NCI-H1436 (cell line): ENCODE measurements at places on chromosomes 12 and 14.

DNA sequence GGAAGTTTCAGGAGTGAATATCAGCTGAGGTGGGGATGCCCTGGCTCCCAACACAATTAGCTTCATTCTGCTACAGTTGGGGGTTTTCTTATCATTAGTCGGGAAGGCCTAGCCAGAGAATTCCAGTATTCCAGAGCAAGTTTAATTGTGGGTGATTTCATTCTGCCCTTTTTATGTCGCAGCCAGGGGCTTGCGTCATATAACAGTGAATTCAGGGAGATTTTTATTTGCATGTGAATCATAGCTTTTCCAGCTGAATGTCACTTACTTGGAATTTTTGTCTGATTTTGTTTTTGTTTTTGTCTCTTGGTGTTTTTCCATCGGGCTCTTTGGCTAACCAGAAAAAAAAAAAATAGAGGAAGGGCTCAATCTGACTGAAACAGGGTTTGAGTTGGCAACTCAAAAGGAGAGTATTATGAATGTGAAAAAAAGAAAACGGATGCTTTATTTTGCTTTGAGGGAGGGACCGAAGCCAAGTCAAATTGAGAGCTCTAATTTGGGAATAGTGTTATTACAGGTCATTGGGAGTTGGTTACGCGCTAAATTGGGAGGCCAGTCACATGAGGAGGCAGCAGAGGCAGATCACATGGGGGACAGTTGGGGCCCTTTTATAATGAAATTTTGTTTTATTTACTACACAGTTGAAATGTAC, 119.4 kb downstream of the SAMD4A start:
- no peak for DNase-seq

DNA sequence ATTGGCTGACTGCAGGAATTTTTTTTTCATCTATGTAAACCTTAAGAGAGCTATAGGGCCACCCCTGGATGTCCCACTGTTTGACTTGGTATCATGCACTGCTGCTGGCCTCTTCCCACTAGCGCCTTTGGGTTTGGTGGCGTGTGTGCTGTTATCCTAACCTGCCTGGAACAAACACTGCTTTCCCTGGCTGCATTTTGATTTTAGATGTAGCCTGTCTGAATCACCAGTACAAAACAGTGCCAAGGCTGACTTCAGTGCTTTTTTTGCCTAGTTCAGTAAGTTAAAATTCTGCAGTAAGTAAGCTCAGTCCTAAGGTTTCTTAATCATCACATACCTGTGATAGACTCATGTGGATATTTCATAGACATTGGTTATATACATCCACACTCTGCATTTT, 99.2 kb downstream of the EML1 start:
- no peak for DNase-seq

DNA sequence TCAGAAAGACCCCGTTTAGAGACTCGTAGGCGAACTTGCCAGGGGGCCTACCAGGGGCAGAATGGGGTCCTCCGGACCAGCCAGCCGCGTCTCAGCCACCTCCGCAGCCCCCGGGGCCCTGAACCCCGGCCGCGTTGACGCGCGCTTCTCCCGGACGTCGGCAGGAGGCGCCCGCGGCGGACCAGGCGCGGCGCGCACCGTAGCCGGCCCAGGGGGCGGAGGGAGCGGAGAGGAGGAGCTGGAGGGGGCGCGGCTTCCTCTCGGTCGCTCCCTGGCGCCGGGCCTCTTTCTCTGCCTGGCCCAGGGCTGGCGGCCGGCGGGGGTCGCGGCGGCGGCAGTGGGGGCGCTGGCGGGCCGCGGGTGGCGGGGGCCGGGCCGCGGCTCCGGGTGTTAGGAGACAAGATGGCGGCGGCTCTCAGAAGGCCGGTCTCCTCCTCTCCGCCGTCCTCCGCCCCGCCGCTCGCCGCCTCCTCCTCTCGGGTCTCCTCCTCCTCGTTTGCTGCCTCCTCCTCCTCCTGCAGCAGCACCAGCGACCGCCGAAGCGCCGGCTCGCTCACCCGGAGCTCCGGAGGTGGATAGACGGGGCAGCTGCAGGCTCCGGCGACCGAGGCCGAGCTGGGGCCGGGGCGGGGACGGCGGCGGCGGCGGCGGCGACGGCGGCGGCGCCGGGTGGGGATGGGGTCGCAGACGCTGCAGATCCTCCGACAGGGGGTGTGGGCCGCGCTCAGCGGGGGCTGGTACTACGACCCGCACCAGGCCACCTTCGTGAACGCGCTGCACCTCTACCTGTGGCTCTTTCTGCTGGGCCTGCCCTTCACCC, at the start of gene PCNX1:
TSS of gene PCNX1 (plus strand) at position 284 of the 820 bp plus-strand sequence. CDS start at position 676, 392 bp downstream.
- peak; percentile 88 for DNase-seq

GRCh38 chr12:2750185-2750584, 44.6 kb upstream of the FKBP4 start:
- no peak for DNase-seq

GRCh38 chr12:122394626-122395194, 27.8 kb downstream of the CLIP1 start:
- DNase-seq: no peak

DNA sequence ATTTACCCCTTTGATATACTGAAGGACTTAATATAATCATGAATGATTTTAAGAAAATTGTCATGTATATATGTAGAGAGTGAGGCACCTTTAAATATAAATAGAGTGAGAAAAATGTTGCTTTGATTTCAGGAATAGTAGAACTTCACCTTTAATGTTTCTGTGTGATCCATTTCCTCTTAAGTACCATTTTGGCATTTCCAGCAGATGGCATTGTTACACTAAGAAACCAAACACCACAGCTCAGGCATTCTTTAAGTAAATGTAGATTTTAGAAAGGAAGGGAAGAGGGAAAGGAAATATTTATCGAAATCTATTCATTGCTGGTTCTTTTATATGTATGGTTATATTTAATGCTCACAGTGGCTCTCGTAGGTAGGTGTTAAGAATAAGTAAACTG, 556.7 kb upstream of the FBXO33 start:
- peak; percentile 57 for DNase-seq

- DNase-seq: no peak
These were observed 85.0 kb upstream of the ARID2 start for GRCh38 chr12:45644541-45644940.

DNA sequence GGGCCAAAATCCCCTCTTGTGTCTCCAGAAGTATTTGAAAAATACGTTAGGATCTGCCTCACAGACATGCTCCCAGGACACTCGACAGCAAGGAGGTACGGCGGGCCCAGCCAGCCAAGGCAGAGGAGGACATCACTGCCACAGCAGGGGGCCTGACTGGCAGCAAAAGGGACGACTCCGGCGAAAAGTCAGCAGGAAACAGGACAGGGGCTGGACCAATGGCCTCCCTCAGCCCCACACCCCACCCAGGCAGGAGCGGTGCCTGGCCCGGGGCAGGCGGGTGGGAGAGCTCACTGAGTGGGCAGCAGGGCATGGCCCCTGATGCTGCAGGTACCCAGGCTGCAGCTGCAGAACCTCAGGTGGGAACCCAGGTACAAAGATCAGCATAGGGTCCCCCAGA, 17.8 kb downstream of the BRF1 start:
- DNase-seq: no peak

DNA sequence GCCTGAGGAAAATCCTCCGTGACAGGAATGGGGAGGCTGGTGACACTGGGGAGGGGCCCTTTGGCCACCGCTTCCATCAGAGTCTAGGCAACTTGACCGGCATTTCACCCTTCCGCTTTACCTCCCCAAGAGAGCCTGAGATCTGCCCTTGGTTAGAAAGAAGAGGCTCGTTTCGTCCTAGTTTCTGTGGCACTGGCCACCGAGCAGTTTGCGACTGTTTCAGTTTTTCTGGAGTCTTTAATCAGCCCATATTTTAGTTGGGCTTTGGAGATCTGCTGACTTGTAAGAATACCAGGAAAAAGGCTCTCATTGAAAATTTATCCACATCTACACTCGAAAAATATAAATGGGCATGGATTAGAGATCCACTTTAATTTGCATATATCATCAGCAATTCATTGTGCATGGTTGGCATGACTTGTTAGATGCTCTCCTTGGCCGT, 414 bp upstream of the ANKS1B start:
- DNase-seq: no peak

- no peak for DNase-seq
These were observed 120.4 kb downstream of the LRRIQ1 start for GRCh38 chr12:85156569-85156968.
